Stimulated activated CD8-positive, alpha-beta memory T cell treated with anti-CD3 and anti-CD28 coated beads, Interleukin-4, amount 100 ng/mL, for 4 hours (primary cell): ENCODE measurements at places on chromosomes 1 and 21.

DNA sequence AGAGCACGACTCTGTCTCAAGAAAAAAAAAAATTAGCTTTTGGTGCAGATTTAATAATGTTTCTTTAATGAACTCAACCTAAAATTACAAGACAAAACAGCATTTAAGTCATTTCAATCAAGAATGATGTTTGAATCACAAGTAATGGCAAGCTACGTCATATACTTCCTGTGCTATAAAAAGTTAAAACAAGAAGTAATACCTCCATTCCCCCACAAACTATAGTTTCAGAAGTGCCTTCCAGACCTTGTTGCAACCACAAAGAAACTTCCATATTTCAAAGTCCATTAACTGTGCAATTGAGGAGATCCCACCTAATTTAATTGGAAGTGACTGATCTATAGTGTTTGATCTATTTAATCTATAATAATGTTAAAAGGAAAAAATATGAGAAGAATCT is 15.1 kb downstream of the NRDC start:
- no peak for DNase-seq

DNA sequence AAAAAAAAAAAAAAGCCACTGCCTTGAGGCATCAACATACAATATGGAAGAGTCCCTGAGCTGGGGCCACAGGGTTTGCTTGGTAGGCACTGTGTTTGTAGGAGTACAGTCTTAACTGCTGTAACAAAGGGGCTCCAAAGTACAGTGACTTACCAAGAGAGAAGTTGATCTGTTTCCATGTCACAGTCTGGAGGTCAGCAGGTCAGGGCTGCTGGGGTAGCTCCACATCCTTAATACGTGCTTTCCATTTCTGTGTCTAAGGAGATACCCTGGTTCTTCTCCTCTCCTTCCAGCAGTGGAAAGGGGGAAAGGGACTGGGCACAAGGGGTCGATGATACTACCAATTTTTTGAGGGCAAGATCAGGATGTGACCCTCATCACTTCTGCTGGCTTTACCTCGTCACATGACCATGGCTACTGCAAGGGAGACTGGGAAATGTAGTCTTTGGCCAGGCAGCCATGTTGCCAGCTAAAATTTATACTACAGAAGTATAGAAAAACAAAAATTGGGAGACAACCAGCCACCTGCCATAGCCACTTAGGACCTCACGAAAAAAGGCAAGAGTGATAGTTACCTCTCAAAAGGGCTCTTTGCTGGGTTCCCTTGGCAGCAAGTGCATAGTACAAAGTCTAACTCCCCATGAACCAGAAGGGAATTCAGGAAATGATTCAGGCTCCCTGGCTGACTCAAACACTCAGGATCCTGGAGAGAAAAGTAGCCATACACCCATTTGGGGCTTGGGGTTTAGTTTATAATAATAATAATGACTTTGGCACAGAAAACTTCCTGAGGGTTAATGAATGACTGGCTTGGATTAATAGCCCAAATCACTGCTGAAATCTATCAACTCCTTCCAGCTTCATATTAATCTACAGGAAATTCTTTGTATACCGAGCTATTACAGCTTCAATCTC is 52.7 kb upstream of the ATP5PO start:
- DNase-seq = no peak

- no peak for DNase-seq
These were observed 17.7 kb downstream of the TUT4 start for GRCh38 chr1:52534928-52535764.

DNA sequence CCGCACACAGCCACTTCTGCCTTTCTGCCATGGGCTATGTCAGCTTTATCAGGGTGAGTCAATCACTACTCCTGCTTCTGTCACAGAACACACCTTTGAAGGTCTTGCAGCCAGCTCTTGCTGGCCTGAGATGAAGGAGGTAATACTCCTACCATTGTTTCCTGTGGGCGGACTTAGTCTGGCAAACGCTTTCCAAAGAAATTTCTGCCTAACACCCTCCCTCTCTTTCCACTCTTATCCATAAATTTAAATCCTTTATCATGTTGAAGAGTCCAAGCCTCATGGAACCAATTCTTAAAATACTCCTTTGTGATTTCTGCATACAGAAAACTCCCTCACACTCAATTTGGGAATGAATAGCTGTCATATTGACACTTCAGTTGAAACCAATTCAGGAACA is 633.1 kb upstream of the CHRM3 start:
- no peak for DNase-seq

DNA sequence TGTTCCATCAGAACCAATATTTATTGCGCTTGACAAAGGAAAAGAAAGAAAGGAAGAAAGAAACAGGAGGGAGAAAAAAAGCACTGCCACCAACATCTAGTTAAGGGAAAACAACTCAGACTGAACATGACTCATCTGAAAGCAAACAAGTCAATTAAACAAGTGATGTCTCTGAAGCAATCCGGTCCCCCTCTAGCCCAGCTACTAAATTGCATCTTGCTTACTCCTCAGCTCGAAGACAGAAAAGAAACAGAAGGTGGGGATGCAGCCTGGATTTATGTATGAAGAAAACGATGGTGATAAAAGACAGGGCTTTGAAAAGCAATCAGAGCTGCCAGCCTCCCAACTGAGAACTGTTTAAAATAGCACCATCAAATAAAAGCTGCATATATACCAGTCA is 188.2 kb downstream of the OMA1 start:
- no peak for DNase-seq

DNA sequence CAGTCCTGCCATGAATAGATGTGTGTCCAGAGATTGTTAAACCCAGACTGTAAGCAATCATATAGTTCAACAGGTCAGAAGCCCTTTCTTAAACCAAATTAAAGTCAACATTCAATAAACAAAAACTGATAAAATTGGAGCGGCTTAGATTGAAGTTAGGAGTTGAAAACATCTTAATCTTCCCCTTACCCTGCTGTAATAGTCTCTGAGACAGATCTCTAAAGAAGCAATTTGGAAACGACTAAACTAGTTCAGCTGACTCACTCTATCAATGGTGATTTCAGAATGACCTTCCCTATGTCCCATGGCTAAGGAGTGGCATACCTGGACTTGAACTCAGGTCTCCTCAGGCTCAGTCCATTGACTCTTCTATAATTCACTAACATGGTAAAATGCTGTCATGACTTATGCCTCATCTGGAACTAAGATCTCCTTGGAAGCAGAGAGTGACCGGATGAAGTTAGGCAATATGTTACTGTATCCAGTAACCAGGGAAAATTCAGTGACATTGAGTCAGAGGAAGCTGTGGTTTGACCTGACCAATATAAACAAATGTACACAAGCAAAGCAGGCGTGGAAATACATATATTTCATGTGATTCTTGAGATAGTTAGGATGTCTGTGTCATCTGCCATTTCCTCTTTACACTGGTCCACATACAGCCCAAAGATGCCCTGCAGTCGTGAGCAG is 30.1 kb downstream of the SGIP1 start:
- DNase-seq = no peak
